ENCODE measurements at places on chromosomes 4 and X.

- DNase-seq, result no peak
Observed at GRCh38 chr4:57098941-57099340, 11.2 kb downstream of the IGFBP7 start.

GRCh38 chr4:158168606-158169005 lies 4.2 kb downstream of the GASK1B start:
- no peak for DNase-seq

DNA sequence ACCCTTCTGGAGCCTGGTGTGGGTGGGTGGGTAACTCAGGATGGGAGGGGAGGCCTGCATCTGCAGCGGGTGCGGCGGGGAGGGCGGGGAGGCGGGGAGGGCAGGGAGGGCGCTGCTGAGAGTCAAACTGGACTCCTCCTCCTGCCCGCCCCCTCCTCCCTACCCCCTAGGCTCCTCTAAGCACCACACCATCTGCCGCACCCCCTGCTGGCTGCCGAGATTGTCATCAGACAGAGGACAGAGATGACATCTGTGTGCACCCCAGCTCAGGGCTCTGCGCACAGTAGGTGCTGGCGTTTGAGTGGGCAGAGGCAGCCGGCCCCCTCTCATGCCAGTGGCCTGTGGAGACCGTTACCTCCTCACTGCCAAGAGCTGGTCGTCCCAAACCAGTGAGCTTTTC lies 10.6 kb upstream of the HMX1 start:
- DNase-seq, result no peak

- DNase-seq, result no peak
Observed at GRCh38 chrX:10828036-10828435, 207.7 kb upstream of the MID1 start.

DNA sequence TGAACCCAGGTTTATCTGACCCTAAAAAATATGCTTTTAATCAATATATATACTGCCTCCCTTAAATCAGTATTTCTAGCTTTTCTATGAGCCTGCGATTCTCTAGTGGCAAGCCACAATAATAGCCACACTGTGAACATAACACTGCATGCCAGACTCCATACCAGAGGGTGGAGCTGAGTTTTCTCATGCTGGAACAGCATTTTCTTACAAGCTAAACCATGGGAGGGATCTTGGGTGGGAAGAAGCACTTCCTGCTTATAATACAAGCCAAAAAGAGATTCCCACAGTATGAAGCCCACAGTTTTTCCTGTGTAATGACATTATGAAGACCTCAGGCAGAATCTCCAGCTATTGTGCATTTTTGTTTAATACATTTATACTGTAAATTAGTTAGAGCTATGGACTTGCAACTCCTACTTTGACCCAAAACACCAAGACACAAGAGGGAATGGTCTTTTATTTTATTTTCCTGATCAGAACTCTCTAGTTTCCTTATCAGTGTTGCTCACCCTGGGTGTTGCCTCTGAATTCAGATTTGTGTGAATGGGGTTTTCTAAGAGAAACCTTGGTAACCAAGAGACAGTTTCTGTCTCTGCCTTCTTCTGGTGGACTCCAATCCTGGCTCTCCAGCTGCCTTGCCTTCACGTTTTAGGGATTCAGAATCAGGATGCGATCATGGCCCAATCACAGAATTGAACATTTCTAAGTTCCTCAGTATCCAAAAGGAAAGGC lies 74.5 kb upstream of the EOLA2 start:
- DNase-seq, result no peak

GRCh38 chrX:48972220-48973164 lies 848 bp upstream of the KCND1 start:
- peak; percentile 33 for DNase-seq

DNA sequence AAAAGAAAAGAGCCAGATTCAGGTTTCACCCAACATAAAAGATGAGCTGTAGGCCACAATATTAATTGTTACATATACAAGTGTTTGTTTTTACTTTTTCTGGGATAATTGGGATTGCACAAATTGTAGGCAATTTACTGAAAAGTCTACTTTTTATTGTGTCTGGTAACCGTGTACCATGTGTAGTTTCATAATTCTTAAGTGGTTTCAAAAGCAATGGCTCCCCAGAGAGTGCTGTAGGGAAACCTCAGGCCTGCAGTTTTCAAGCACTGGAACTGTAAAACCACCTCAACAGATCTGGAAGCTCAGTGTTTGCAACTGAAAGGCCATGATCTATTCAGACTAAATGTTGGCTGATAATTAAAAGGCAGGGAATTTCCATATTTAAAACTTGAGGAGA lies 53.9 kb upstream of the MMAA start:
- DNase-seq, result no peak

DNA sequence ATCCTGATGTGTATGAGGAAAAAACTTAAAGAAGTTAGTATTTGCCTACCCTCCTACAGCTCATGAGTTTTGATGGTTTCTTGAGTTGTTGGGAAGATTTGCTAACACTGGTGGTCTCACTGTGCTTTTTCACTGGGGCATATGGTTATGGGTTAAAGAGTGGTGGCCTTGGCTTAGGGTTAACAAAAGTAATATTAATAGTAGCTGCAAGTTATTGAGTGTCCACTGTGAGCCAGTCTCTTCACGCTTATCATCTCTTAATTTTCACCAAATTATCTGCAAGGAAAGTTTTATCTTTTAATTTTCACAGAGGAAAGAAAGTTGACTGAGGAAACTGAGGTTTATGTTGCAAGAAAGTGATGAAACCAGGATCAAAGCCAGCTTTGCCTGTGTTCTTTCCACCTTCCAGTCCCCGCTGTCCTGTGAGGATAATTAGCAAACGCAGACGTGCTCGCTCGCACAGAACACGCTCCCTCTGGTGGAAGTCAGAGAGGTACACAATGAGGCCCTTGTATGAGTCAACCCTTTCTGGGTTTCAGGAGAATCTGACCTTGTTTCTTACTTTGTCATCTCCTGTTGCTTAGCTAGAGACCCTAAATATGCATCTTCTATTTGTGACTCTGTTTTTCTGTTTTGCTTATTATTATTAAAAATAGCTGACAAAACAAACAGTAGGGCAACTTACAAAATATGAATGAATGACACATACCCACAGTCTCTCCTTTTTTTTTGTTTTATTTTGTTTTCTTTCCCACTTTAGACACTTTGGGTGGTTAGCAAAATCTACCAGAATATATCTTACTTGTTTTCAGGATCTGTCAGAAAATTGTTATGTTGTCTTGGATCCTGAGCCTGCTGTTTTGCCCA lies 94.3 kb downstream of the DDIT4L start:
- peak; percentile 54 for DNase-seq

- DNase-seq, result no peak
Observed at GRCh38 chr4:123163501-123163900, 233.1 kb upstream of the SPRY1 start.

- no peak for DNase-seq
Observed at GRCh38 chr4:147944249-147944648, 212.4 kb downstream of the ARHGAP10 start.

DNA sequence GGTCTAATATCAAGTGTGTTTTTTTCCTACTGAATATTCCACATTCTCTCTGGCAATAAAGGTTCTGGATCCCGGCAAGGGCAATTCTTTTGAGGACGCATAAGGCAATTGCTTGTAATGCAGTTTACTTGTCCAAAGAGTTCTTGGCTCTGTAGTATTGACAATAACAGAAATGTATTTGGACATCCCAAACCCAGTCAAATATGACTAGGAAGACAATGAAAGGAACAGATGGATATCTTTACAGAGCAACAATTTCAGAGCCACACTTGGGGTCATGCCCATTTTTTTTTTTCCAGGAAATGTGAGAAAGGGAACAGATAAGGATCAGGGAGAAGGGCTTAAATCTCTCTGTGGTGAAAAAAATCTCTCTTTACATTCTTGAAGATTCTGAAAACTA lies 12.2 kb downstream of the GK2 start:
- DNase-seq, result no peak

GRCh38 chr4:94641702-94642560 lies 115.8 kb upstream of the BMPR1B start:
- DNase-seq, result no peak

DNA sequence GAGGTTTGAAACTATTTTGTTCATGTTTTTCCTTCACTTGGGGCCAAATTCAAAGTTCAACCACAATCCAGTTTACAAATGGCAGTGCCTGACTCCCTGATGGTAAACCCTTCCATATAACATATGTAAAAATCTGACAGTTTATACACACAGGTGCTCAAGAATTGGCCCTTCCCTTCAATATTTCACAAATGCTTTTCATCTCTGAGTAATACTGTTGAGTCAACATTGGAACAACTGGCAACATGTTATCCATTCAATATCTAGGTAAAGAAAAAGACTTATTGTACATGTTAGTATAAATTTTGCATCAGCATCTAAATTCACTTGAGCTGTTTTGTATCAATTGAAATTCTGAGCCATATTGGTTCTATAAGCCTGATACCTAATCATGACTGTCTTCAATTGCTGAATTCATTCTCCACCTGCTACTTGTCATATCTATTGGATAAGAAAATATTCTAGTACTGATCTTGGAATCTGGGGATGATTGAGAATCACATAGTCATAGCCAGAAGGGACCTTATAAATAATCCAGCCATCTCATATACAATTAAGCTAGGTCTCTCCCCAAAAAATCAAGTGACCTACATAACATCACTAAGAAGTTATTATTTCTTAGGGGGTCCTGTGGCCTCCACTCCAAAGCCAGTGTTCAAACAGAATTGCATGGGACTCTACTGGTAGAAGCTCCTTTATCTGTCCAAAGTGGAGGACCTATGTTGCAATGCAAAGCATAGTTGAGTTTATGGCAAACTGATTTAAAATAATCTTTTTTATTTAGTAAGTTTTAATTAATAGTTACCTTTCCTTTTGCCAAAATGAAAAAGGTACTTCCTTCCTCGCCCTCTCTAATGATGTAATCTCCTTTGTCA lies 61.9 kb downstream of the PRKG2 start:
- DNase-seq, result no peak

DNA sequence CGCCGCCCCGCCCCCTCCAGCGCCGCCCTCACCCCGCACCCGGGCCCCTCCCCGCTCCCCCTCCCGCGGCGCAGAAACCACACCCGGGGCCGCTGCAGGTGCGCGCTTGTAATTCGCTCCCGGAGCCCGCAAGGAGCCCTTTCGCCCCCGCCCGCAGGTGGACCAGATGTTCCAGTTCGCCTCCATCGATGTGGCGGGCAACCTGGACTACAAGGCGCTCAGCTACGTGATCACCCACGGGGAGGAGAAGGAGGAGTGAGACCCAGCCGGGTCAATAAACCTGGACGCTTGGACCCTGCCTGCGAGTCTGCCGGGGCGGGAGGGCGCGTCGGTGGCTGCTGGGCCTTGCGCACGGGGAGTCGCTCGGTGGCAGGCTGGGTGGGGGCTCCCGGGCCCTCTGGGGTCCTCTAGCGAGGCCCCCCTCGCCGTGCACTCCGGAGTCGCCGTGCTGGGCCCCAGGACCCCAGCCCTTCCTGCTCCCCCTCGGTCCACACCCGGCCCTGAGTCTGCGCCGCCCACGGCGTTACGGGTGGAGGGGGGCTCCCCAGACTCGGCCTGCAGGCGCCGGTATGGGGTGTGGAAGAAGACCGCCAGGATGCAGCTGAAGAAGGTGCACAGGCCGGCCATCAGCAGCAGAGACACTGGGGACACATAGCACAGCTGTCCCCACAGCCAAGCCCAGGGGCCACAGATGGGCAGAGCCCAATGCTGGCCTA lies 7.1 kb downstream of the SLC49A3 start:
- peak; percentile 49 for DNase-seq

DNA sequence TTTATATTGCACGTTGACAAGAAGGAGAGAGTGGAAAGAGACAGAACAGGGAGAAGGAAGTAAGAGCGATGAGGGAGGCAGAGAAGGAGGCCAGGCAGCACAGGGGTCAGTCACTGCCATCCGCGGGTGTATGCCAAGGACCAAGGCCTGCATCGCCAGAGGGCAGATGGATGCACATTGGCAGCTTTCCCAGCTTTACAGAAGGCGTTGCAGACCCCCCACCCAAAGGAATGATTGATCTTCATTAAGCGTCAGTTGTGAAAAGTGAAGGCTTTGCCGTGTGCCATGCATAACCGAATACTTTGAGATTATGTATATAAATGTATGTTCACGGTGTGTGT lies 21.6 kb downstream of the PIGG start:
- no peak for DNase-seq

- no peak for DNase-seq
Observed at GRCh38 chr4:71380788-71381187, 42.0 kb downstream of the SLC4A4 start.

DNA sequence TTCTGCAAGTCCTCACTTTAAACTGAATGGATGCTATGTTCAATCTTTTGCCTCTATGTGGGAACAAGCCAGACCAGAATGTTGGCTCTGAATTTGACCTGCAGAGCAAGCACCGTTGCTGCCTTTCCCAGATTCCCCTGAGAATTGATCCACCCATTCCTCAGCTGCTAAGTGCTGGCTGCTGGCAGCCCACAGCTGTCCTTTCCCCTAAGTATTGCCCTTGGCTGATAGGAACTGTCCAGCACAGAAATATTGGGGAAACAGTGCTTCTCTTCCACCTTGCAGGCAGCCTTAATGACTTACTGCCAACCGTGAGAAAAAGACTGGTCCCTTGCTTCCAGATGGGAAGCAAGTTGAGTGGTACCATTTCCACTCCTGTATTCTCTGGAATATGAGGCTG lies 475.9 kb downstream of the PDHA2 start:
- no peak for DNase-seq

GRCh38 chrX:97524997-97525396 lies 641.3 kb downstream of the RPA4 start:
- DNase-seq, result no peak

DNA sequence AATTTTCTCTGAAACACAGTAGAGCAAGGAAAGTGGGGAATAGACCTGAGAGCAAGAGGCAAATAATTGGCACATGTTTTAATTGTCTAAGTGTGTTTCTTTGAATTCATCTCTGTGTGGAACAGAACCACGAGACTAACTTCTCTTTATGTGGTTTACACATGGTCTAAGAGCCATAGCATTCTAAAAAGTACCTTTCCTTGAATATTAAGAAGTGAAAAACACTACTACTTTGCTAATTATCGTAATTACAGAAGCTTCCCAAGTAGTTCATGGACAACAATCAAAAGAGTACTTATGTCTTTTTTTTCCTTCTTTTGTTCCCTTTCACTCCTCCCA lies 2.9 kb upstream of the CYBB start:
- no peak for DNase-seq

DNA sequence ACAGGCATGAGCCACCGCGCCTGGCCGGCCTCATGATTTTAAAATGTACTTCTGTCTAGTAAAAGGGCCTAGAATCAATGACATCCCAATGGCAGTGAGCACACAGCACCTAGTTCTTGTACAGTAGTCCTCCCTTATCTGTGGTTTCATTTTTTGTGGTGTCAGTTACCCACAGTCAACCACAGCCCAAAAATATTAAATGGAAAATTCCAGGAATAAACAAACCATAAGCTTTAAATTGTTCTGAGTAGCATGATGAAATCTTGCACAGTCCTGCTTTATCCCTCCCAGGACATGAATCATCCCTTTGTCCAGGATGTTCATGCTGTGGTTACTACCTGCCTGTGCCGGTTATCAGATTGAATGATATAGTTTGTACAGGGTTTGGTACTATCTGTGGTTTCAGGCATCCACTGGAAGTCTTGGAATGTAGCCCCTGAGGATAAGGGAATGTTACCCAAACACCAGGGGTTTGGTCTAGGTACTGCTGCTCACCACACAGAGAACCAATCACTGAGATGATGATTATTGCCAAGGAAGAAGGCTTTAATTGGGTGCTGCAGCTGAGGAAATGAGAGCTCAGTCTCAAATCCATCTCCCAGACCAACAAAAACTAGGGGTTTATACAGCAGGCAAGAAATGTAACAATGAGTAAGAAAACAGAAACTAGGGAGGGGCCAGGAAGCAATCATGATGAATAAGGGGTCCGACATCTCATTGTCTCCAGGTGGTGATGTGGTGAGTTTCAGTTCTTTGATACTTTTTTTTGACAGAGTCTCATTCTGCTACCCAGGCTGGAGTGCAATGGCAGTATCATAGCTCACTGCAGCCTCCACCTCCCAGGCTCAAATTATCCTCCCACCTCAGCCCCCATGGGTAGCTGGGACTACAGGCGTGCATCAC lies 16.2 kb upstream of the FHL1 start:
- DNase-seq, result no peak

Measured in CD4-positive, alpha-beta T cell treated with Interferon gamma for 1 hour (primary cell).